Ovary (tissue), 10 donors: ENCODE measurements at places on chromosomes 16 and 17.

DNA sequence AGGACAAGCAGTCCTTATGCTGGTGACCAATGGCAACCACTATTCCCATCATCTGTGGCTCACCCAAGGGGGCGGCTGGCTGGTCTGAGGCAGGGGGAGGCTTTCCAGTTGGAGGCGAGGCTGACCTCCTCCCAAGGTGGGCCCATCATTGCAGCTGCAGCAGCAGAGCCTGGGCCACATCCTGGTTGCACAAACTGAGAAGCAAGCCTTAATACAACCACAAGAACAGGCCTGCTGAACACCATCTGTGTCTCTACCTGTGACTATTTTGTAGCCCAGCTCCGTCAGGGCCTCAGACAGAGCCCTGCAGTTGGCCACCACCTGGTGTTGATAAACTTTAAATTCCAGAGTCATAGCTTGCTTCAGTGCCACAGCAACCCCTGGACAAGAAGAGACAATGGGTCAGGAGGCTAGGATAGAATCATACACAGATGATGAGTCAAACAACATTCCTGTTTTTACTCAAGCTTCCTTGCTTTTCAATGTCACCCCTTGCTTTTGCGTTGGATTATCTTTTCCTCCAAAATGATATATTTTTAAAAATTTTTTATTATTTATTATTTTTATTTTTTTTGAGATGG is 17.9 kb downstream of the SMCR8 start:
- no peak for DNase-seq

- no peak for DNase-seq
Measured at GRCh38 chr17:48055531-48056245, 7.5 kb downstream of the NFE2L1 start.

GRCh38 chr16:3467182-3467581 is 23.7 kb downstream of the NAA60 start:
- no peak for DNase-seq

- no peak for DNase-seq
Measured at GRCh38 chr16:19218581-19218980, 50.5 kb downstream of the SYT17 start.

GRCh38 chr16:73086108-73086507 is 38.2 kb upstream of the ZFHX3 start:
- DNase-seq, result no peak

GRCh38 chr17:45040459-45040858 is 11.0 kb downstream of the DCAKD start:
- no peak for DNase-seq

- DNase-seq, result no peak
Measured at GRCh38 chr17:58324056-58324408, 4.6 kb downstream of the TSPOAP1 start.

DNA sequence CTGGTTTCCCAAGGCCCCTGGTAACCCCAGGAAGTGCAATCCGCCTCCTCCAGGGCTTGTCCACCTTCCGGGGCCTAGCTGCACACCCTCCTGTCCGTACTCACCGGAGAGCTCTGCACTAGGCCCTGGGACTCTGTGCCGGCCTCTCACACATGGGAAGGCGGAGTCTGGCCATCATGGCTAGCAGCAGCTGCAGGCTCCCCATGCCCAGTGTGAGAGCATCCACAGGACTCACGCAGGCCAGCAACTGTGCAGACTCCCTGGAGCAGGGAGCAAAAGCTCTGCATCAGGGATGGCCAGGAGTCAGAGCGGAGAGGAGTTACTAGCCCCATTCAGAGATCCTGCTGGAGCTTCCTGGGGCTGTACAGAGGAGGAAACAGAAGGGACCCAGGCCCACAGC is 20.2 kb downstream of the FOXN1 start:
- DNase-seq, result no peak
